Heart right ventricle (tissue), 16 donors: ENCODE measurements at places on chromosomes 13 and 19. TPM values are rescaled to one million over a fixed set of nuclear protein-coding genes. Genes with fewer than 3 reads are reported as not detected.

The ONECUT3 gene
- total RNA-seq: not detected

The ZNF536 gene
- 2.9 TPM for total RNA-seq

The TNFAIP8L1 gene
- total RNA-seq: 4.3 TPM

The MICU2 gene
- 59.7 TPM for total RNA-seq

The TMEM59L gene
- total RNA-seq: 1.3 TPM

The LGALS14 gene
- not detected for total RNA-seq

The SELENOV gene
- not detected for total RNA-seq

The TEX26 gene
- not detected for total RNA-seq

The FCER2 gene
- not detected for total RNA-seq

- DNase-seq: no peak
These were observed 140.0 kb downstream of the IRS2 start for GRCh38 chr13:109646423-109646822.

DNA sequence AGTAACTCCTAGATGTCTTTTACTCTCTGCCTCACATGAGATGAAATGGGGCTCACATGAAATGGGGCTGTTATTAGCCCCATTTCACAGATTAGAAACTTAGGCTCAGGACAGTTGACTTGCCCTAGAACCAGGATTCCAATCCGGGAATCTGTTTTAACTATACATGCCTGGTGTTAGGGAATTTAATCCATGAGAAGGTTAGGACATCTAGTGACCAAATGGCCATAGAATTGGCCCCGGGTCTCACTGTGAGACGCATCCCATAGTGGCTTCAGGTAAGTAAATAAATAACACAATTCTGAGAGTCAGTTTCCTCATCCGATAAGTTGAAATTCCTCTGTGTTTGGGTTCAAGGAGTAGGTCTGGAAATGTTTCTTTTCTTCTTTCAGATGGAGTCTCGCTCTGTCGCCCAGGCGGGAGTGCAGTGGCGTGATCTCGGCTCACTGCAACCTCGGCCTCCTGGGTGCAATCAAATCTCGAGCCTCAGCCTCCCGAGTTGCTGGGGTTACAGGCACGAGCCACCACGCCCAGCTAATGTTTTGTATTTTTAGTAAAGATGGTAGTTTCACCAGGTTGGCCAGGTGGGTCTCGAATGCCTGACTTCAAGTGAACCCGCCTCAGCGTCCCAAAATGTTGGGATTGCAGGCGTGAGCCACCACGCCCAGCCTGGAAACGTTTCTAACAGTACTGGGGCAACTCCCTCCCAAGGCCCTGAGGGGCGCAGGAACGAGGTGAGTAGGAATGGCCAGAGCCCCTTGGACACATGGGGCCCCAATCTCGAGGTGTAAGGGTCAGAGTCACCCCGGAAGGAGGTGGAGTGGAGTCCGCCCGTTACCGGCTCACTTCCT lies 1.2 kb upstream of the ZNF574 start:
- DNase-seq: no peak

- DNase-seq: peak; percentile 73
These were observed at the start of gene SLC8A2 for GRCh38 chr19:47471733-47472457. SLC8A2 (minus strand) TSS chr19:47471893; CDS start chr19:47466403, 5,490 bp downstream.

DNA sequence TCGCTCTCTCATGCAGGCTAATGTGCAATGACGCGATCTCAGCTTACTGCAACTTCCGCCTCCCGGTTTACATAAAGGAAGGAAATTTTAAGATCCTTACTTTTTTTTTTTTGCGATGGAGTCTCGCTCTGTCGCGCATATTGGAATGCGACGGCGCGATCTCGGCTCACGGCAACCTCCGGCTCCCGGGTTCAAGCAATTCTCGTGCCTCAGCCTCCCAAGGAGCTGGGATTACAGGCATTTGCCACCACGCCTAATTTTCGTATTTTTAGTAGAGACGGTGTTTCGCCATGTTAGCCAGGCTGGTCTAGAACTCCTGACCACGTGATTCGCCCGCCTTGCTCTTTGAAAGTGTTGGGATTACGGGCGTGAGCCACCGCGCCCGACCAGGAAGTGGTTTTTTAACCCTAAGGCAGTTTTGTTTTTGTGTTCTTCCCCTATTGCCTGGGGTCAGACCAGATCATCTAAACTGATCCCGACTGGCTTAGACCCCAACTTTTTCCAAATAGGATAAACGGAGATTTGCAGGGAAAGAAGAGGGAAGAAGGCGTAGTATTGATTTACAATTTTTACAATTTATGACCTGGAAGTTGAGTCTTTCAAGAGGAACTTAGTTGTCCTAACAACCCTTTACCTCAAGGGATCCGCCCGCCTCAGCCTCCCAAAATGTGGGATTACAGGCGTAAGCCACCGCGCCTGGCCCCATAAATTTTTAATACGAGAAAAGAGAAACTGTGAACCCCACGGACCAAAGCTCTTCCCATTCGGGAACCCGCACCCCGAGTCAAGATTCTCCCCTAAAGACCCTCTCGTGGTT lies 142.0 kb downstream of the ZNF737 start:
- peak; percentile 57 for DNase-seq

DNA sequence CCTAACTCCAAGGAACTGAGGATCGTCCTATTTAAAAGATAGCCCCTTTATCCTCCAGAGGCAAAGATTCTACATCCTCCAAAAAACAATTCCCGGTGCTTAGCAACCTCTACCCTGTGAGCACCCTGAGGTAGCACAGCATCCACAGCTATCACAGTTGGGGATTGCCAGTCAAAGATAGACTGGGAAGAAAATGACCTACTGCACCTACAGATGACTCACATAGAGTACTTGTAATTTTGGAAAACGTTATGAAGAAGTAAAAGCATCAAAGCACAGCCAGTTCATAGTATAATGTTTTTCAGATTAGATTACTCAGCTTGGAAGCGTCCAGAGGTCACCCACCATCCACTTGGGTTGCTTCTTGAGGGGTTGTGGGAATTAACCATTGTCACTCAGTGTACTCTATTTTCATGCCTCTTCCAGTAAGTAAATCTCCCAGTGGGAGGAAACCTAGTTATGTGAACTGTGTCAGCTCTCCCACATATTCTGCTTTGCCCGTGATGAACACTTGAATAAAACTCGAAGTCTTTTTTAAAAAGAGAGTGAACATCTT lies 8.9 kb upstream of the FAM124A start:
- DNase-seq: no peak

GRCh38 chr19:55485439-55486011 lies 537 bp downstream of the NAT14 start:
- no peak for DNase-seq

GRCh38 chr13:98480915-98481877 lies 95.7 kb downstream of the STK24 start:
- DNase-seq: no peak

DNA sequence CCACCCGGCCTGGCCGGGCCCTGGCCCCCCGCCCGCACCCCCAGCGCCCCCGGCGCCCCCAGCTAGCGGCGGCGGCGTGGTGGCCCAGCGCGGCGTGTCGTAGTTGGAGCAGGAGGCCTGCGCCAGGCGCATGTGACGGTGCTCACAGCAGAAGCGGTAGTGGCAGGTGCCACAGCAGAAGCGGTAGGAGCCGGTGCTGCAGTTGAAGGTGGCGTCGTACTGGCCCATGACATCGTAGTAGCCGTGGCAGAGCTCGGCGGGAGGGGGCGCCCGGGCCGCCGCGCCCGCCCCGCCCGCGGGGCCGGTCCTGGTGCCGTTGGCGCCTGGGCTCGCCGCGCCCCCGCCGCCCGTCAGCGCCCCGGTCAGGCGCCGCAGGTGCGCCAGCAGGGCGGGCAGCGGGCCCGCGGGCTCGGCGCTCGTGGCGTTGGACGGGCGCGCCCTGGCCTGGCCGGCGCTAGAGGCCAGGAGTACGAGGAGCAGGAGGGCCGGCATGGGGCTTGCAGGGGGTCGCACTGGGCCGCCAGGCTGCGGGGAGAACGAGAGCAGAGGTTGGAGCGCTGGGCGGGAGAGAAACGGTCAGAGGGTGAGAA lies 633 bp downstream of the SHISA7 start:
- DNase-seq: no peak

GRCh38 chr13:78999494-78999893 lies 340.5 kb upstream of the OBI1 start:
- DNase-seq: no peak

GRCh38 chr13:28704919-28705318 lies 13.9 kb downstream of the SLC46A3 start:
- no peak for DNase-seq

DNA sequence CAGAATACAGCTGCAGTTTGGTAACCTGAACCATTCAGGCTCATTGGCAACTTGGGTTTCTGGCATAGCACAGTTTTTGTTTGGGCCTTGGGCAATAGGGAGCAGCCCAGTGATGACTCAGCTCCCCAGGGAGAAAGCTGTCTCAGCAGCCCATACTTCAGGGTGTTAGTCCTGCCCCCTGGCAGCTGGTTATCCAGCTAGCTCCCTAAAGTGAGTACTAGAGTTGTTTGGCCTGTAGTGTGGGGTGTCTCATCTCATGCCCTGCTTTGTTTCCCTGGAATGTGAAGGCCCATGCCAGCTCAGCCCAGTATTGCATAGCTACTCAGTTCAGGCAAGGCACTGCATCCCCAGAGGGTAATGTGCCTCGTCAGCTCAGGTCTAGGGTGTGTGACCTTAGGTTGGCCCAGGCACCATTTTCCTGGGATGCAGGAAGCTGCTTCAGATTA lies 18.2 kb upstream of the ZNF543 start:
- no peak for DNase-seq

- no peak for DNase-seq
These were observed 190.5 kb downstream of the NDFIP2 start for GRCh38 chr13:79671420-79671819.

- DNase-seq: no peak
These were observed 11.5 kb downstream of the OR7C2 start for GRCh38 chr19:14952767-14953166.

- DNase-seq: no peak
These were observed 204.5 kb downstream of the PDS5B start for GRCh38 chr13:32790731-32791130.

GRCh38 chr19:45542234-45542668 lies 35.0 kb downstream of the VASP start:
- no peak for DNase-seq

DNA sequence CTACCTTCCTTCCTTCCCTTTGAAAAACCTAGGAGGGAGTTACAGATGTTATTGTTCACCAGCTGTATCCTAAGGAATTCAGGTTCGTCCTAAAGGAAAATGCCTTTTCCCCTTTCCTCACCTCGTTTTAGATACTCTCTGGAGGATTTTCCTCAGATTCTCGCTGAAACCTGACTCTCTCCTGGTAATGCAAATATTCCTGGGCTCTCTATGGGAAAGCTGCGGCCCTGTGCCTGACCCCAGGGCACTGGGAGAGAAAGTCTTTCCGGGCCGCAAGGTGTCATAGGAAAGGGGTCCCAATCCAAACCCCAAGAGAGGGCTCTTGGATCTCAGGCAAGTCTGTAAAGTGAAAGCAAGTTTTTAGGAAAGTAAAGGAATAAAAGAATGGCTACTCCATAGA lies 13.1 kb upstream of the OR1M1 start:
- no peak for DNase-seq

- DNase-seq: no peak
These were observed 117.3 kb downstream of the KDM4B start for GRCh38 chr19:5086230-5086629.
